ENCODE measurements at places on chromosomes 1 and 21.

DNA sequence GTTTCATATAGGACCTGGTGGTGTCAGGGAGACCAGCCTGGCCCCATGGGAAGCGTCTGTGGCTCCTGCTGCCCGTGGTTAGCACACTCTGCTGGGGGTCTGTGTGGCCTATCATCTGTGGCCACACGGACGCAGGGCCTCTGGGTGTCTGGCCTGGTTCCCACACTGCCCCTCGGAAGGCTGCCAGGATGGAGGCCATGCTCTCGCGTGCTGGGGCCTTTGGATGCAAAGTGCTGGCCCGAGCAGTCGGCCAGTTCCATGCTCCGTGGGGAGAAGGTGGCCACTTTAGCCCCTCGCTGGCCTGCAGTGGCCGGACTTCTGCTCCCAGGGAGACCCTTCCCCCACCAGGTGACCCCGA, 20.8 kb upstream of the LRRC3 start:
- no peak for DNase-seq

GRCh38 chr1:32239337-32239736, 7.7 kb upstream of the FAM167B start:
- peak; percentile 88 for DNase-seq

DNA sequence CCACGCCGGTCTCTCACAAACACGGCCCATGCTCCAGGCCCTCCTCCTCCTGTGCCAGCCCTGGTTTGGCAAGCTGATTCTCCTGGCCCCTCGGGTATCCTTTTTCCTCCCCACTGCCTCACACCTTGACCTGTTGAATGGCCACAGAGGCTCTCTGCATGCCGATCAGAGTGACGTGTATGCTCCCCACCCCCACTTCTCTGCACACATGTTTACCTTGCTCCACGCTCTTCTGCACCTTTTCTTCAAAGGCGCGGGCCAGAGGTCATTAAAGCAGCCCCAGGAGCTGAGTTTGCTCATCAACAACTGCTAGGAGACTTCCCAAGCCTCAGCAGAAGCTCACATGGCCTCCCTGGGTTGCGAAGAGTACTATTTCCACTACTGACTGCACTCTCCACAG, 139.3 kb upstream of the EDN2 start:
- DNase-seq = no peak

GRCh38 chr1:30744060-30744756, 13.4 kb downstream of the LAPTM5 start:
- DNase-seq = peak; percentile 48

- no peak for DNase-seq
These were observed 54.5 kb downstream of the ATP1B1 start for GRCh38 chr1:169160845-169161495.

GRCh38 chr1:34650090-34650489, 104.8 kb upstream of the GJB5 start:
- no peak for DNase-seq

All from NCI-H2171 treated with DMSO at 0.1 percent for 48 hours (cell line).